ENCODE measurements at places on chromosomes 12 and 14.
A peak's percentile ranks its signal among the peaks of the same experiment; 100 is the strongest.

- no peak for DNase-seq
These were observed 45.9 kb downstream of the TSPAN9 start for GRCh38 chr12:3122841-3123678.

- DNase-seq = no peak
These were observed 15.9 kb downstream of the ATP6V1D start for GRCh38 chr14:67343601-67344230.

GRCh38 chr12:124862768-124863415, 772 bp downstream of the SCARB1 start:
- DNase-seq = no peak

GRCh38 chr14:34180869-34181268, 230.0 kb upstream of the EGLN3 start:
- no peak for DNase-seq

DNA sequence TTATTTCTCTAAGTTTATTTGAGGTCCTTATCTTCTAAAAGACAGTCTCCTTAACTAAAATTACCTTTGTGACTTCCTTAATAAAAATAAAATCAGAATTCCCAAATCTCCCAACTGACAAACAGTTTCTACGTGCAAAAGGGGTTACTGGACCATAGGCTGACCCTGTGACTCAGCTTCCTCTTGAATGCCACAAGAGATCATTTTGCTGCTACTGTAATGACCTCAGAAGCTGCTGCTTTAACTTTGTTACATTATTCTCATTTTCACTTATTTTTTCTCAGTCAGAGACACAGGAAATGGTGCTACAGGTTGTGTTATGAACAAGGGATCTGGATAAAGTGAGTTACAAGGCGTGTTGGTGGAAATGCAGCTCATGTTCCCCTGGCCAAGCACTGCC, 132.2 kb upstream of the TMTC2 start:
- DNase-seq = no peak

DNA sequence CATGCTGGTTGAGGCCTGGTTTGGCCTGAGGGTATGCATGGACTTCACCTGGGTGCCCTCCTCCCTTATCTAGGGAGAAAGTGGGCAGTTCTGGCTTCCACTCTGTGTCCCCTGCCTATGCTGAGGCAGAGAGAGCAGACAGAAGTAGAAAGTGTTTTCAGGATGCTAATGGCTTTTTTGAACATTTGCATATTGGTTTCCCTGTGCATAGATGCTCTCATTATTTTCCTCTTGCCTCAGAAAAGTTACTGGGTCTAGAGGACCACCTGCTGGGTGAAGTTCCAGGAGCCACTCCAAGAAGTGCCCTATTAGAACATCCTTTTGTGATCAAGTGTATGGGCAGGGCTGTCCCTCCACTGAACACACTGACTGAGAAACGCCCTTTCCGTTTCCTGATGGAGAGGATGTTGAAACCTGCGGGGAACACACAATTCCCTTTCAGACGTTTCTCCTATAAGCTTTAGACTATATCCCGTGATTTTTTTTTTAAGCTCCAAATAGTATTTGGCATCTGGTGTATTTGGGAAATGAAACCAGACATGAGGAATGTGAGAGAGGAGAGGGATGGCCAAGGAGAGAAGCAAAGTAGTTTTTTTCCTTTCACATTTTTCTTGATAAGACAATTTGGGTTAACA, 66.6 kb downstream of the DAAM1 start:
- DNase-seq = no peak

- no peak for DNase-seq
These were observed 64.2 kb downstream of the DRAM1 start for GRCh38 chr12:101941306-101942249.

DNA sequence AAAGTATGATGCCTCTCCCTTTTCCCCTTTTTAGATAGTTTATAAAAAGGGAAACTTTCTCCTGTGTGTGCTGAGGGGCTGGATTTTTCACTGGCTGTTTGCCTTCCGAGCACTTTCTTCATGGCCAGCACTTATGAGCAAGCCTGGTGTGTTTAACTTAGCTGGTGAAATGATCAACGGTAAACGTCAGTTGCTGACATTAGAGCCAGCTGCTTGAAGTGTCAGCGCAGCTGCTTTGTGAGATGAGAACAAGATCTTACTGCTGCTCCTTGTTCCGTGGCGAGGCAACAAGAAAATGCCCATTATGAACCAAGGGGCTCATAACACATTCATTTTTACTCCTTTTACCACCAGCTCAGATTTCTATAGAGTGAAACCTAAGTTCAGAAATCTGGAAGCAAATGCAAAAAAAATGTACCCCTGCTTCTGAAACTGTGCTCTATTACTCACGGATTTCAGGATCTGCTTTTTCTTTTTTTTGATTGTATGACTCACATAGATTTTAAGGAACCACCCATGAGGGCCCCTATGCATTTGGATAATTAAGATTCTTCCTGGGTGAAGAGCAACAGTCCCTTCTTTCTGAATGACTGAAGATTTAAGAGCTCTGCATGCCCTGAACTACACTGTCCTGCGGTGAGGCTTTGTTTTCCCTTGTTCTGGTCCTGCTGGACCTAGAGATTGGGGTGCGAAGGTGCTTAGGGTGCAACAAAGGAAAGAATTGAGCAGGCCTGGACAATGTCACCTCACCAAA, 74.3 kb upstream of the CPM start:
- DNase-seq = peak; percentile 33

DNA sequence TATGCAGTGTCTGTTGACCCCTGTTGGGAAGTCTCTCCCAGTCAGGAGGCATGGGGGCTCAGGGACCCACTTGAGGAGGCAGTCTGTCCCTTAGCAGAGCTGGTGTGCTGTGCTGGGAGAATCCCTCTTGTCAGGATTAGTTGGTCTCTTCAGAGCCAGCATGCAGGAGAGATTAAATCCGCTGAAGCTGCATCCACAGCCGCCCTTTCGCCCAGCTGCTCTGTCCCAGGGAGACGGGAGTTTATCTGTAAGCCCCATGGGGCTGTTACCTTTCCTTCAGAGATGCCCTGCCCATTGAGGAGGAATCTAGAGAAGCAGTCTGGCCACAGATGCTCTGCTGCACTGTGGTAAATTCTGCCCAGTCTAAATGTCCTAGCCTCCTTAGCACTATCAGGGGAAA, 13.1 kb upstream of the KLRC1 start:
- DNase-seq = no peak

DNA sequence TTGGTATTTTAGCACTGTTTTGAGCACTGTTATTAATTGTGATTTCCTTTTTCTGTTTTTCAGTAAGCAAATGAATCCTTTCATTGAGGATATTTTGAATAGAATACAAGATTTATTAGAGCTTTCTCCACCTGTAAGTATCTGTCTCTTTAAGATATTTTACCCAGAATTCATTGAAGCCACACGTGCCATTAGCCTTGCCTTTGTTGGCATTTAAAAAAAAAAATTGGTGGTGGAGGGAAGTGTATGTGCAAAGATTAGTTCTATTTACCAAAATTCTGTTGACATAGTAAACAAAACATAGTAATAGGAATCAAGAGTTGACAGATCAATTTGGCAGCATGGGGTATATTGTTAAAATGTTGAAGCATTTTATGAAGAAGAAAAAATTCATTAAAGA, 23.8 kb downstream of the XPOT start:
- DNase-seq = no peak

DNA sequence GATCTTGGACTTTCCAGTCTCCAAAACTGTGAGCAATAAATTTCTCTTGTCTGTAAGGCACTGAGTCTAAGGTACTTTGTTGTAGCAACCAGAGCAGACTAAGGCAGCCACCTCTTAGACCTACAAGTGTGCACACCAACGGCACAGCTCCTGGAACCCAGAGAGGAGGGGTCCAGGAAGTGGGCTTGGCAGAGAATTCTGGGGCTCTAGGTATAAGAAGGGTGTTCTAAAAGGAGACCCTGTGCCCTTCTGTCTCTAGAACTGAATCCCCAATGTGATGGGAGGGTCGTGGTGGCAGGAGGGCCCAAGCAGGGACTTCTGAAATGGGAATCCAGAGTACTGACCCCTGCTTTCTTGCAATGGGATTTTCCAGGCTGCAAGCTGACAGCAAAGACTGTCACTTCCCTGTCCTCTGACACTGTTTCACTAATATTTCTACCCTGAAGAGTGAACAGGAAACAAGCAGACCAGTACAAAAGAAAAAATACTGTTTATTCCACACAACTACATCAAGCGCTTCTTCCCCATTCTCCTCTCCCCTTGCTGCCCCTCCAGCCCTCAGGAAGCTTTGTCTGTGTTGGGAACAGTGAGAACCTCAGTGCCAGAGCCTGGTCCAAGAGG, 13.6 kb upstream of the TFCP2 start:
- DNase-seq = no peak

DNA sequence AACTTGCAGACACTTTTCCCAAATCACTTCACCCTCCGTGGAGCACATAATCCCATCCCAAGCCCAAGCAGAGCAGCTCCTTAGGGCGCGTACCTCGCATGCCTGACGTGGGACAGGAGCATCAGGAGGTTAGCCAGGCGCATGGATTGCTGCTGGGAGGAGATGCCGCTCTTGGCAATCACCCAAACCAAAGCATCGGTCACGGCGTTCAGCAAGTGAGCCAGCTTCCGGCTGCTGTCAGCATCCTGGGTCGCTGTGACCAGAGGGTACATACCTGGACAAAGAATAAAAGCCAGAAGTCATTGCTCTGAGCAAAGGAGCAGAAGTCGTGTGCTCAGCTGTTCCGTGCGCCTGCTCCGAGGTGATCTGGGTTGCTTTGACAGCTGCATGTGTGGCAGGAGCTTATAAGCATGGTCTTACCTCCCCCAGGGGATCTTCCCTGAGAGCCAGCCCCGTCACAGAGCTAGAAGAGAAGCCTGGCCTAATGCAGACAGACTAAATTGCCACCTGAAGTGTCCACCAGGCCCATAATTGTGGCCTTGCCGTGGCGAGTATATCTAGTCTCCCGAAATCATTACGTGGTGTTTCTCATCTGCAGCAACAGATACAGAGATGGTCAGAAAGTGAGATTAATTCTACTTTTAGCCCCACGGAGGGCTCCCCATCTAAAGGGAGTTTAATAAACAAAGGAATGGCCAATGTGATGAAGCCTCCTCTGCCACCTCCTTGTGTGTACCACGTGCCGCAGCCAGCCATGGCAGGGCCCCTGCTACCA, 59.1 kb downstream of the ESR2 start:
- no peak for DNase-seq

GRCh38 chr12:54378796-54379397, 5.6 kb downstream of the ZNF385A start:
- DNase-seq = peak; percentile 66

All from NCI-H1092 (cell line).